Glutamatergic neuron (in vitro differentiated cells): ENCODE measurements at places on chromosomes 12 and 14. TPM values are rescaled to one million over a fixed set of nuclear protein-coding genes. Genes with fewer than 3 reads are reported as not detected.
A peak's percentile ranks its signal among the peaks of the same experiment; 100 is the strongest.

DNA sequence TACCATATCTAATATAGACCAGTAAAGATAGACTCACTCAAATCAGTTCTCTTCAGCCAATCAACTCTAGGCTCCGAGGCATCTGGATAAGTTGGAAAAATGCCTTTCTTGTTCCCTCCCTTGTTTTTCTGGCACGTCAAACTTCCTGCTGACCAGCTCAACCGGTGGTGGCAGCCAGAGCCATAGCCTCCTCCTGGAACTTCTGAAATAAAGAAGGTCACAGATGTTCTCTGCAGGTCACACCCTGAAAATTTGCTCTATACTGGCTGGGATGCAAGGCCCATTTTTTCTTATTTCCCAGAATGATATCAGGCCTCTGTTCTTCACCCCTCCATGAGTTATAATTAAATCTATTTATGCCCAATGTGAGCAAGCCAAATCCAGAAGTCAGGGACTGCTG lies 81.9 kb downstream of the BMP4 start:
- H3K27me3 ChIP-seq, result no peaks in the 10 kb centered on the region
- no peak overlapping the region for H3K4me3 ChIP-seq
- H3K27ac ChIP-seq, result no peak overlapping the region
- no peaks in the 10 kb centered on the region for H3K4me1 ChIP-seq
- no peak for DNase-seq

GRCh38 chr14:76772300-76773187 lies 11.3 kb downstream of the VASH1 start:
- H3K36me3 ChIP-seq, result no peaks in the 10 kb centered on the region
- peaks cover 8% of the 10 kb centered on the region for H3K4me1 ChIP-seq
- H3K4me3 ChIP-seq, result peak overlapping the region; percentile 30
- peak overlapping the region; percentile 64 for H3K27ac ChIP-seq

GRCh38 chr14:104882325-104882973 lies 17.4 kb downstream of the CEP170B start:
- peaks cover 15% of the 10 kb centered on the region for H3K4me1 ChIP-seq
- no peak overlapping the region for H3K4me3 ChIP-seq
- H3K27ac ChIP-seq, result peak overlapping the region; percentile 99
- peaks cover 21% of the 10 kb centered on the region for H3K27me3 ChIP-seq
- peak; percentile 71 for DNase-seq
- no peaks in the 10 kb centered on the region for H3K36me3 ChIP-seq

DNA sequence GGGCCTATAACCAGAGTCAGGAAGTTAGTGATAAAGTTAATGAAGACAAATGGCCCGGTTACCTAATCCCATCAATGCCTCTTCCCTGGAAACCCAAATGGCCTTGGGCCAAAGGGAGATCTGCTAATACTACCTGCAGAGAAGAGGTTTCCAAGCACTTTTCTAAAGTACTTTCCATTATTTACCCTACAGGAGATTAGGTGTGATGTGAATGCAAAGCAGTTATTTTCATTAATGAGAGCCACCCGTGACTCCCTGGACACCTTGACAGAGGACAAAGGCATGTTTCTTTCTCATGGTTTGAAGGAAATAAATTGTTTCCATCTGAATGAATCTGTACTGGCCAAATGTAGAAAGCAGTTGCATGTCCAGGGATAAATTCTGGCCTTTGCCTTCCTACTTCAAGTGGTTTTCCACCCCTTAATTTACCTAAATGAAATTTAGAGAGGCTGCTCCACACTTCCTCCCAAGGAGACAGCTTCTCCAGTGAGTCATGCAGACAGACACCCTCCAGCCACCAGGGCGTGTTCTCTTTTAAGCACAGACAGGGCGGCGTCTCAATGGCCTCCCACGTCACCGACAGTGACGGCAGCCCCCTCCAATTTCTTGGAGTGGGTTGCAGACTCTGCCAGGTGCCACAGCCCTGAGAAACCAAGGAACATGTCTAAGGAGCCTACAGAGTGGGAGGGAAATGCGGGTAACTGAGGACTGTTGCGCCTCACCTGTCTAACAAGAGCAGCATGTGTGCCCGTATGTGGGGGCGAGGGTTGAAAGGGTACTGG lies 43.9 kb upstream of the GNPNAT1 start:
- DNase-seq, result no peak
- H3K27ac ChIP-seq, result no peak overlapping the region
- peaks cover 8% of the 10 kb centered on the region for H3K4me1 ChIP-seq
- H3K4me3 ChIP-seq, result no peak overlapping the region

DNA sequence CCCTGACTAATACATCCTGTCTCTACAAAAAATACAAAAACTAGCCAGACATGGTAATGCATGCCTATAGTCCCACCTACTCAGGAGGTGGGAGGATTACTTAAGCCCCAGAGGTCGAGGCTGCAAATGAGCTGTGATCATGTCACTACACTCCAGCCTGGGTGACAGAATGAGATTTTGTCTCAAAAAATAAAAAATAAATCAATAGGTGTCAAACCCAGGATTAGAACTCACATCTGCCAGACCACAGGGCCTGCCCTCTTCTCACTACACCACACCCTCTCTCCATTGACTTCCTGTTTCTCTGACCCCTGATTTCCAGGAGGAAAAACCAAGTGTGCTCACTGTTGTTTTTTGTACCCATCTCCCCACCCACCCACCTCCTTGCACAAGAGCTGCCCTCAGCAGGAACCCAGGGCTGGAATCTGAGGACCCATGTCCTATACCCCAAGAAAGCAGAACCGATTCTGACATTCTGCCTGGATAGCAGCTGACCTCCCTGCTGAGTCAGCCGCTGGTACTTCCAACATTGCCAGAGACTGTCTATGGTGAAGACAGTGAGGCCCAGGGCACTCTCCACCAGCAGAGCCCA lies 6.2 kb downstream of the CMKLR1 start:
- peaks cover 5% of the 10 kb centered on the region for H3K4me1 ChIP-seq
- H3K27ac ChIP-seq, result no peak overlapping the region
- no peaks in the 10 kb centered on the region for H3K36me3 ChIP-seq
- DNase-seq, result no peak

GRCh38 chr12:19689801-19690472 lies 250.6 kb downstream of the AEBP2 start:
- H3K4me3 ChIP-seq, result no peak overlapping the region
- no peak overlapping the region for H3K27ac ChIP-seq
- peaks cover 2% of the 10 kb centered on the region for H3K27me3 ChIP-seq
- peaks cover 7% of the 10 kb centered on the region for H3K4me1 ChIP-seq
- DNase-seq, result no peak

DNA sequence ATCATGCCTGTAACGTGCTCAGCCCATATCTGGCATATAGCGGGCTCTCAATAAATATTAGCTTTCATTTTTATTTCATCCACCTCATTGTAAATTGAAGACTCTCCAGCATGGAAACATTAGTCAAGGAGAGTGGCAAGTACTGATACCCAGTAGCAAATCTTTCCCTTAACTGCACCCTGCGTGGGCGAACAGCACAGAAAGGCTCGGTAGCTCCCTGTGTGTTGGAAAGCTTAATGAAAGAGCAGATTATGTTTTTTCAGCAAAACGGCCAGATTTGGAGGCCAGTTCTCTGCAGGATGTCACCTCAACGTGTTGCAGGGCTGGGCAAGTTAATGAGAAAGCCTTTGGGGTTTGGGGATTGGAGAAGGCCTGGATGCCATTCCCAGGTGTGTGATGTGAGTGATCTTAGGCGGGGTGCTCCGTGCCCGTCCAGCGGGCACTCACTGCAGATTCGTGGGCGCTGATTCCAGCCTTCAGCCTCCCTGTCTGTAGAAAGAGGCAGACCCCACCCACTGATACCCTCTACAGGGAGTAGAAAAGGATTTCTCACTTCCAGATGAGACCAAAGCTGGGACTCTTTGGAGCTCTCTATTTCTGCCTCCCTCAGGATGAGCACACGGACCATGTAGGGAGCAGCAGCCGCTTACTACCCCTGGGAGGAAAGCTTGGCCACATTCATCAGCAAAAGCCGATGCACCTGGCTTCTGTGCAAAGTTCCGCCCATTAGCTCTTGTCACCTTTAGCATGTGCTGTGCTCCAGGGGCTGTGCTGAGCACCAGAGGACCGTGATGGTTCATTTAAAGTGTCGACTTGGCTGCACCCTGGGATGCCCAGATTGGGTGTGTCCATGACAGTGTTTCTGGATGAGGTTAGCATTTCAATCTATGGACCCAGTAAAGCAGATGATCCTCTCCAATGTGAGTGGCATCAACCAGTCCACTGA lies 29.1 kb downstream of the C14orf132 start:
- peak overlapping the region; percentile 49 for H3K4me3 ChIP-seq
- peaks cover 22% of the 10 kb centered on the region for H3K36me3 ChIP-seq
- peaks cover 47% of the 10 kb centered on the region for H3K4me1 ChIP-seq
- H3K27me3 ChIP-seq, result peaks cover 7% of the 10 kb centered on the region
- peak overlapping the region; percentile 43 for H3K27ac ChIP-seq

DNA sequence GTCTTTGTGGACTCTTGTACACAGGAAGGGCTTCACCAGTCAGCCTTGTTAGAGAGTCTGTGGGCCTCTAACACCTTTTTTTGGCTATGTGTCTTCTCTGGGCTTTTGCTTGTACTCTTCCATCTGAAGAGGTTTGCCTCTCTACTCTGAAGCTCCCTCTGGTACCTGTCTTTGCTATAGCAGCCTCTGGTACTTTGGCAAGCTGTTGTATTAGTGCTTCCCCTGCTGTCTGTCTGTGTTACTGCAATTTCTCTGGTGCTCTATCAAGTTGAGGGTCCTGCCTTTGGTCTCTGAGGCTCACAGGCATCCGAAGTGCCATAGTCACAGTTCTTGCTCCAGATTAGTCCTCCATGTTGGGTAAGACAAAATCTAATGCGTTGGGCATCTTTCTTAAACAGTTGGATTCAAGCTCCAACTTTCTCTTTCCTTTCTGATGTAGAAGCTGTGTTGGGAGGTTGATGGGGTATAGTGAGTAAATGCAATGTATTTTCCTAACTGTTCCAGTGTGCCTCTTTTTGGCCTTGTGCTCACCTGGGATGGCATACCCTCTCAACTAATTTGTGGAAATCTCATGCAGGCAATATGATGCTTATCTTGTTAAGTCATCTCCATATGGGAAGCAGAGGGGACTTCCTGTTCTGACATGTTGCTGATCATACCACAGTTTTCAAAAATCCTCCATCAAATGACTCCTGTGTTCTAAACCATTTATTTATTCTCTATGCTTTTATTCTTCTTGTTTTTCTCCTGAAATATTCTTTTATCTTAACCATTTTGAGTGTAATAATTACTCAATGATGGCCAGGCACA lies 88.8 kb downstream of the ATF7IP start:
- no peaks in the 10 kb centered on the region for H3K36me3 ChIP-seq
- H3K27me3 ChIP-seq, result no peaks in the 10 kb centered on the region
- peak overlapping the region; percentile 71 for H3K27ac ChIP-seq

- H3K27ac ChIP-seq, result no peak overlapping the region
- no peaks in the 10 kb centered on the region for H3K36me3 ChIP-seq
- H3K4me1 ChIP-seq, result no peaks in the 10 kb centered on the region
- H3K27me3 ChIP-seq, result peaks cover 1% of the 10 kb centered on the region
- H3K4me3 ChIP-seq, result no peak overlapping the region
Measured at GRCh38 chr14:25803386-25804018, 753.6 kb upstream of the STXBP6 start.

DNA sequence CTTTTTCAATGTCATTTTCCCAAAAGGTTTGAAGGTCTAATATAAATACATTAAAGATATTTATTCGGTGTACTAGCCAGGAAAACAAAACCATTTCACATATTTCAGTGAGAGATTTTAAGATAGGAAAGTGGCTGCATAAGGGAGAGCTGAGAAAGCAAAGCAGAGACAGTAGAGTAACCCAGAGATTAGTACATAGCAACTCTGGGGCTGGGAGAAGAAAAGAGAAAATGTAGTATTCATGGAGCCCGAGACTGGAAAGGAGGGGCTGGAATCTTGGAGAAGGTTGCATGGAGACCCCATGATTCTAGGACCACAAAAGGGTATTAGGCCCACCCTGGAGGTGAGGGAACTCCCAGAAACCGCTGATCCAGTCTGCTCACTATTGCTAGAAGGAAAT lies 236.9 kb downstream of the PAWR start:
- no peak overlapping the region for H3K27ac ChIP-seq
- H3K4me3 ChIP-seq, result no peak overlapping the region
- H3K4me1 ChIP-seq, result no peaks in the 10 kb centered on the region
- no peaks in the 10 kb centered on the region for H3K36me3 ChIP-seq
- no peaks in the 10 kb centered on the region for H3K27me3 ChIP-seq
- DNase-seq, result no peak

DNA sequence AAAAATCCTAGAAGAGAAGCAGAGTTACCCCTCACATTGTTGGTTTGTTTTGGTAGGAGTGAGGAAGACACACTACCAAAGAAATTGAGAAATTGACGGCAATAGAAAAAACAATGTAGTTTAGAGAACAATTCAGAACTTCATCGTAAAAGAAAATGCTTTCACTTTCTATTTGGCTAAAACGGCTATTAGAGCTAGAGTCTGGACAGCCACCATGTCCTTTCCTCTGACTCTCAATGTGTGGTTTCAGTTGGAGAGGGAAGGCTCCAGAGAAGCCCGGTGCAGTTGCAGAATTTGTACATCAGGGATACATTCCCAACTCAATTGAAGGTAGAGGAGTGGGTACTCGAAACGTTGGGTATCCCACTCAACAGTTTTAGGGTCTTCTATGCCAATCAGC lies 535.3 kb downstream of the GALC start:
- no peak overlapping the region for H3K4me3 ChIP-seq
- H3K4me1 ChIP-seq, result peaks cover 6% of the 10 kb centered on the region
- no peaks in the 10 kb centered on the region for H3K36me3 ChIP-seq
- H3K27me3 ChIP-seq, result no peaks in the 10 kb centered on the region

GRCh38 chr14:51806026-51807023 lies 54.1 kb upstream of the GNG2 start:
- DNase-seq, result no peak
- peaks cover 2% of the 10 kb centered on the region for H3K4me1 ChIP-seq
- peak overlapping the region; percentile 10 for H3K27ac ChIP-seq
- H3K27me3 ChIP-seq, result peaks cover 3% of the 10 kb centered on the region
- peak overlapping the region; percentile 9 for H3K4me3 ChIP-seq

- peak overlapping the region; percentile 49 for H3K27ac ChIP-seq
- peaks cover 20% of the 10 kb centered on the region for H3K4me1 ChIP-seq
- H3K4me3 ChIP-seq, result no peak overlapping the region
- DNase-seq, result peak; percentile 42
Measured at GRCh38 chr12:4044736-4045730, 171.8 kb upstream of the PARP11 start.

- no peak for DNase-seq
- no peak overlapping the region for H3K4me3 ChIP-seq
- no peaks in the 10 kb centered on the region for H3K4me1 ChIP-seq
- H3K27me3 ChIP-seq, result no peaks in the 10 kb centered on the region
- no peak overlapping the region for H3K27ac ChIP-seq
Measured at GRCh38 chr14:86933958-86934595, 1058.9 kb downstream of the GALC start.

PEBP1 gene
- 224 TPM for total RNA-seq

AGAP2 gene
- 45.5 TPM for total RNA-seq

PLBD1 gene
- total RNA-seq, result 0.32 TPM

CLEC1A gene
- total RNA-seq, result not detected

RNASE9 gene
- not detected for total RNA-seq

TBK1 gene
- total RNA-seq, result 15.8 TPM

NUMB gene
- total RNA-seq, result 48.0 TPM

CCDC85C gene
- total RNA-seq, result 32.3 TPM

APOF gene
- not detected for total RNA-seq

LPAR5 gene
- not detected for total RNA-seq

CIT gene
- 20.8 TPM for total RNA-seq

FANCM gene
- total RNA-seq, result 9.6 TPM

LALBA gene
- not detected for total RNA-seq
